KBM-7 (cell line): ENCODE measurements at places on chromosomes 5 and 9.

DNA sequence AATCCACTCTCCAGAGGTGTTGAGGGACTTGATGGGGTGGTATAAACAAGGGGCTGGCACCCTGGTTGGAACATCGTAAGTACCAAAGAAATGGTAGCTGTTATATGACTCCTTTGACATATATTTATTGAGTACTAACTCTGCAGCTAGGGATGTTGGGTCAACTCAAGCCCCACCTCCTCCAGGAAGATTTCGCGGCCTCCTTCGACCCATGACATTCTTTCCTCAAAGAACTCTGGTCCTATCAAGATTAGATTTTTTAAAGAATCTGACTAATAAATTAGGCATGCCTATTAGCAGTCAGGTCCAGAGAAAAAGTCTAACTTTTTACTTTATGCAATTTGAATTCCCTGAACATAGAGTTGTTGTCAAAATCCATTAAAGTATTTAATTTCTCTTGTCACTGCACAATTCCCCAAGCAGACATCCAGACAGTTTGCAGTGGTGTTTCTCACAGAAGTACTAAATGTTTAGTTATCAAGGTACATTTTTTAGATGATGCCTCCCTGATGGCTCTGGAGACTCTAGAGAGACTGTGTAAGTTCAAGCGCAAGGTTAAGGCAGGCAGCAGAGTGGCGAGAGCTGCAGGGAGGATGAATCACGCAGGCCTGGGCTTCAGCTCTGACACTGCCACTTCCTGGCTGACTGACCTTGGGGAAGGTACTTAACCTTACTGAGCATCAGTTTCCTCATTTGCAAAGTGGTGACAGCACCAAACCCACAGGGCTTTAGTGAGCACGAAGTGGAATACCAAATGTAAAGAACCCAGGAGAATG is 209.6 kb downstream of the TTLL11 start:
- no peak for DNase-seq

- DNase-seq = no peak
Observed at GRCh38 chr5:66012271-66012670, 85.9 kb downstream of the ERBIN start.

DNA sequence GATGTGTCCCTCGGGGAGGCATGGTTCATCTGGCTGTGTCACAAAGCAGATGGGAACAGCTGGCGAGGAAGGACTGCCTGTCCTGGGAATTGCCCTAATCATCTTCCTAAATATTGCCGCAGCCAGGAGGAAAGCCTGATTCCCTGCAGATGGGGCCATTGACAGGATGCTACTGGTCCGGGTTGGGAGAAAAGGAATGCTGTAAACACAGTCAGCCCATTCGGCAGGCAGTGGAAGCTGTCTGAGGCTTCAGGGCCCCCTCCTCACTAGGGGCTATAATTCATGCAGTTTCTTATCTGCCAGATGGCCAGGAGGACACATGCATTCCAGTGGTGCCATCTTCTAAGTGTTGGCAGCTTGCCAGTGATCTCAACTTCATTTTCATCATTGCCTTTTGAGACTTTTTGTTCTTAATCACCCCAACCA is 110.3 kb downstream of the KCNIP1 start:
- DNase-seq = no peak

- DNase-seq = no peak
Observed at GRCh38 chr5:14510156-14510734, 71.3 kb upstream of the OTULINL start.

DNA sequence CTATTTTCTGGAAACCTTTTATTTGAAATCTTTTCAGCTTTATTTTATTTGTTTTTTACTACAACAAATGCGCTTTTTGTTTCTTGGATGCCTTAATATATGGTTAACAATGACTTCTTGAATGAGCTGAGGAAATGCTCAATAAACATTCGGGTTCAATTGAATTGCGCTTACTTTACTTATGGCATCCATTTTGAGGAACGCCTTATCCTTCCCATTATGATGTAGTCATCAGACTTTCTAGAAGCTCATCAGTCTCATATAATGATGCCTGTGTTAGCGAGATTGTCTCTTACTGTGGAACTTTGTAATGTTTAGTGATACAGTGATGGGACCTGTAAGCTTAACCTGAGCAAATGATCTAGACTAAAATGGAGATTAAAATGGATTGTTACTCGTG is 916 bp downstream of the SHLD3 start:
- DNase-seq = no peak

GRCh38 chr5:87347272-87347671 is 65.5 kb downstream of the CCNH start:
- no peak for DNase-seq

GRCh38 chr5:147935032-147935431 is 28.7 kb upstream of the C5orf46 start:
- peak; percentile 46 for DNase-seq

DNA sequence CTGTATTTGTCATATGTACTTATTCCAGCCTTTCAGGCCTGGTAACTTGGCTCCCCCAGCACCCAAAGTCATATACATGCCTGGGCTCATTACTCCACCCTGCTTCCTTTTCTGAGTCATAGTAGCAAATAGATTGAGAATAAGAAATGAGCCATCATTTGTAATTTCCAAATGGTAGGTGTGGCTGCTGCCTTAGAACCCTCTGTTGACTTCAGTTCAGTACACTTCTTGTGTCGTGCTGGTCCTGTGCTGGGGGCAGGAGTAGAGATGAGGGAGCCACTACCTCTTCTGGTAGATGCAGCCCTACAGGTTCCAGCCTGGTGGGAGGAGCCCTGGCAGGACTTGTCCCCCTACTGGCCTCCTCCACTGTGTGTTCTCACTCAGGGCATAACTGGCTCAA is 11.1 kb downstream of the GM2A start:
- DNase-seq = no peak

GRCh38 chr5:134568761-134569695 is 43.6 kb downstream of the JADE2 start:
- no peak for DNase-seq

DNA sequence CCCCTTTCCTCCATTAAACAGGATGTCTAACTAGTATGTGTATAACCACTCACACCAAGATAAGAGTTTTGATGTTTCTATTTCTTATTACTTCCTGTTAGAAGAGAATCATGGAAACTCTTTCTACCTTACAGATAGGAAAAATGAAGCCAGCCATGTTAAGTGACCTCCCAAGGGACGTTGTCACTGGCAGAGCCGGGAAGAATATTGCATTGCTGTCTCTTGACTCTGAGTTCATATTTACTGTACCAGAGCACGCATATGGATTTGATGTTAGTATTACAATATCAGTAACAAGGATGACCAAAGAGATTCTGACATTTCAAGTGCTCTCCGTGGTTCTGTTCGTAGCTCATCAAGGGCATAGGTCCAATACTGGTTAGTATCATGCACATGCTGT is 12.5 kb upstream of the C5orf63 start:
- DNase-seq = no peak

- no peak for DNase-seq
Observed at GRCh38 chr9:124218987-124219461, 38.7 kb upstream of the NEK6 start.

- DNase-seq = no peak
Observed at GRCh38 chr9:27351438-27351837, 54.5 kb upstream of the EQTN start.

DNA sequence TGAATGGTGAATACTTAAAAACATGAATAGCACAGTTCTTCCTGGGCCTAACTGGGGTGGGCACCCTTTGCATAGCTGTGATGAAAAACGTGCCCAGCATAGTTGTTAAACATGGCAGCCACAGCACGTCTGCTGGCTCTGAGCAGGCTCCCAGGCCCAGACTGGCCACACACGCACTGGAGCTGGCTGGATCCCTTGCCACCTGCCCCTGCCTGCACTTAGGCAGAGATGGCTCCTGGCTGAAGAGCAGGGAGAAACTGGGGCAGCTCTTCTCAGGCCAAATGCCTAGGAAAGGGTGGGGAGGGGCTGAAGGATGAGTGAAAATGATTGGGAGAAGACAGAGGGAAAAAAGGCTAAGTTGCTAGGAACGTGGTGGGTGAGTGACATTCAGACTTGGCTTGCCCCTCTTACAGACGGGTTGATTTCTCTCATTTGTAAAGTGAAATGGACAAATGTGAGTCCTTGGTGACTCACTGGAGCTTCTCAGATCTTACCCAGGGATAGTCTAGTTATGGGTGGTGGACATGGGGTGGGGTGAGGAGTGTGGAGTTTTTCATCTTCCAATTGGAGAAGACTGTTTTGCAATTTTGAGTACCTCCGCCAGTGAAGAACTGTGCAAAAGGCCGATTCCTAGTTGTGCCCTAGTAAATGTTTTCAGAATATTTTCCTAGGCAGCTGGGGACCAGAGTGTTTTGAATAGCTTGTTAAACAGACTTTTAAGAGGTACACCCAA is 42.4 kb downstream of the TRIO start:
- no peak for DNase-seq

DNA sequence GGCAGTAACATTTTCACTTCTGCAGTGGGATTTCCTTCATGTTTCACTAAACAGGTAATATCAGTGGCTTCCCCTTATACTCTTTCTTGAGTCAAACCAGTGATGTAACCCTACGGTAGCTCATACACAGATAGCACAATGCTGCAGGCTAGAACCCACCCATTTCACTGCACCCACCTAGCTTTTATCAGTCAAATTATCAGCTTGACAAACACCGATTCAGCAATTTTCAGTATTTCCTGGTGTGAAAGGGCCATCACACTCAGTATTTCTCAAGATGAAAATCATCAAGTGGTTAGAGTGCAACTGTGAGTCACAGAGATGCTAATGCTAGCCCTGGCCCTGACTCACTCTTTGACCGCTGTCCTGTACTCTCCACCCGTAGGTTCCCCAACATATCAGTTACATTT is 242.3 kb upstream of the PTGER4 start:
- DNase-seq = no peak
